8988T (cell line): ENCODE measurements at places on chromosomes 11 and 22.

DNA sequence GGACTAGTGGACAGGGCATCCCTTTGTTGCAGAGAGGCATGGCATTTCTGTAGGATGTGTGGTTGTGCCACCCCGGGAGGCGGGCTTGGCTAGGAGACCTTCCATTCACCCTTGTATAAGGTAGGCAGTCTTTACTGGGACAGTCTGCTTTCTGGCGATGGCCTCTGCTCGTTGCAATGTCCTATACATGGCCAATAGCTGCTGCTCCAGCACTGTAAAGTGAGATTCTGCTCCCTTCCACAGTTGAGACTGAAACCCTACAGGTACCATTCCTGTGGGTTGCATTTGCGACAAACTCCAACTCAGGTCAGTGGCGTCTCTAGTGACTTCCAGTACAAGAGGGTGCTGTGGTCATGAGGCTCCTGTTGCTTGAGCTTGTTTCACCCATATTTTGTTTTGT, 20.4 kb upstream of the APOL3 start:
- no peak for DNase-seq

DNA sequence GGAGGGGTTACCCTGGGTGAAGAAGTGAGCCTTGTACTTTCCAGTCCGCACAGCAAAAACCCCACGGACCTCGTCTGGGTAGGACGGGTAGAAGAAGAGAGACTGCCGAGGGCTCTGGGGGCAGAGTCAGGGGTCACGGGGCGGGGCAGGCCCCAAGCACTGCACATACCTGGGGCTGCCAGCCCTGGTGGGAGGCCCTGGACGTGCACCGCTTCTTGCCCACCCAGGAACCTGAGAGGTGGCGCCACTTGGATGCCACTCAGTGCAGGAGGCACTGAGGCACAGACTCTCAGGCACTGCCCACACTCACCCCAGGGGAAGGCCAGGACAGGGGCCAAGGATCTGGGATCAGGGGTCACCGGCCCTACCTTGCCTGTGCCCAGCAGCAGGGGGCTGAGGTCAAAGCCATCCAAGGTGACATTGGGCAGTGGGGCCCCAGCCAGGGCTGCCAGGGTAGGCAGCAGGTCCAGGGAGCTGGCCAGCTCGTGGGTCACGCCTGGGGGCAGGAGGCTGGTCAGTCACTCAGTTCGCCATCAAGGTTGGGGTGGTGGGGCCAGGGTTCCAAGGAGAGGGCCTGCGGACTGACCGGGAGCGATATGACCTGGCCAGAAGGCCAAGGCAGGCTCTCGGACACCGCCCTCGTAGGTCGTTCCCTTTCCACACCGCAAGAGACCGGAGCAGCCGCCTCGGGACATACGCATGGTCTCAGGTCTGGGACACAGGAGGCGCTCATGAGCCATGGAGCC, 2.2 kb downstream of the ARSA start:
- no peak for DNase-seq

DNA sequence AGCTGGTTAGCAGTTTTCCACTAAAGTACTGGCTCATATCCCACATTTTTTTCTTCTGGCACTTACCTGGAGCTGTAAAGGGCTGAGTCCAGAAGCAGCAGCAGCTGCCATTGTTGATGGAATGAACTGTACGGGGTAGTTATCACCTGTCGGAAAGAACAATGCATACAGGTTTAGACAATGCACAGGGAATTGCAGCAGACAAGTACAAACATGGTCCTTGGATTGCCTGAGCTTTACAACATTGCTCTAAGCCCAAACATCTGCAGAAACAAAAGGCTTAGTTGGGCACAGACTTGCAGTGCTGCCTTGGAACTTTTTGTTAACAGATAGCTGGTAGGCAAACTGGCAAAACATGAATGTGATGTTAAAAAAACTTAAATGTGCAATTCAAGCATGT, 258.8 kb downstream of the SOX6 start:
- no peak for DNase-seq

GRCh38 chr11:11973361-11973800, 35.0 kb downstream of the DKK3 start:
- no peak for DNase-seq

DNA sequence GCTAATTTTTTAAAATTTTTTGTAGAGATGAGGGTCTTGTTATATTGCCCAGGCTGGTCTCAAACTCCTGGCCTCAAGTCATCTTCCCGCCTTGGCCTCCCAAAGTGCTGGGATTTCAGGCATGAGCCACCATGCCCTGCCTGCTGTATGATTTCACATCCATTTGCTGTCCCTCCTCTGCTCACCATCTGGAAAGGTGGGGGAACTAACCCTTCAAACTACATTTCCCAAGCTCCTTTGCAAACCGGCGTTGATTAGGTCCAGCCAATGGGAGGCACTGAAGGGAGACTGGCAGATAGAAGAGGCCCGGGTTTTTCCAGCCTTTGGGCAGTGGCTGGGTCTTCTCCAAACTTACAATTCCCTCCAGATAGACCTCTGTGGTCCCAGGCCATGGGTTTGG, 19.3 kb downstream of the RFPL1 start:
- peak; percentile 56 for DNase-seq

- DNase-seq: no peak
These were observed 296.7 kb upstream of the ANO5 start for GRCh38 chr11:21896216-21896615.

DNA sequence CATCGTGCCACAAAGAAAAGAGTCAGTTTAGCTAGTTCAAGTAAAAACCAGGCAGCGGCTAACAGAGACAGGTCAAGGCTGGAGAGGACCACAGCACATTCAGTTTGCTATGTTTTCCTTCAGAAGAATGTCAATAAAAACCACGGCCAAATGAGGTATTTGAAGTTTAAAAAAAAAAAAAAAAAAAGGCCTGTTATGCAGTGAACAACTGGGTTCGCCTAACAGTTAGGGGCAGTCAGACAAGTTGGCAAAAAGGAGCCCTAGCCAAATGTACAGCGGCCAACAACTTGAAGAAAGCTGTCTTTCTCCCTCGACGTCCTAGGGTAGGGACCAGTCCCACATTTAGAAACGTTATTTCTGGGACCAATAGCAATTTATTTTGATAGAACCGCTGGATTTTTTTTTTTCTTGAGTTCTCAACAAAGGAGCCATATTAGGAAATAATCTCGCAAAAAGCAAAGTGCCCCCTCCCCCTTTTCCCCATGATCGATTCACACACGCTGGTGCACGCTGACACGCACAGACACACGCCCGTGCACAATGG, 237.8 kb downstream of the TTC28 start:
- no peak for DNase-seq

DNA sequence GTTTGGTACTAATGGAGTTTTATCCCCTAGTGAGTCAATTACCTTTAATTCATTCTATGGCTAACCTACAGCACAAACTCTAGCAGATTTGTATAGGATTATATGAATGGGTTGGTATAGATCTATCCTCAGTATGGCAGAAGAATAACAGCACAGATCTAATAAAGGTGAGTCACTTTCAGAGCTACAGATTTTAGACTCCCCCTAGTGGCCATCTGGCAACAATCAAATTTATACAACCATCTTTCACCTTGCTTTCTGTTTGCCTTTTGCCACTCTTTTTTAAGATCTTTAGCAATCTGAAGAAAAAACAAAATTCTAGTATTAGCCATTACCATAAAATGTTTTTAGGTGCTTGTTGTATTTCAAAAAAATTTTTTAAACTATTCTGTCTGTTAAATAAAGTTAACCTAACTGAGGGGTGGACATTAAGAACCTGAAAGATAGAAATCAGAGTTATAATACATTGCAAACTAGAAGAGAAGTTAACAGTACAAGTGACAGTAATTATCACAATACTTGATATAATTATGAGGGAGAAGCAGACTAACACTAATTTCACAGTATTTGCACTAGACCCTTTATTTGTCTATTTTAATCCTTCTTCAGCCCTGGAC, 25.8 kb downstream of the DDIAS start:
- peak; percentile 14 for DNase-seq

GRCh38 chr11:78646564-78647185, 72.0 kb upstream of the NARS2 start:
- peak; percentile 51 for DNase-seq

DNA sequence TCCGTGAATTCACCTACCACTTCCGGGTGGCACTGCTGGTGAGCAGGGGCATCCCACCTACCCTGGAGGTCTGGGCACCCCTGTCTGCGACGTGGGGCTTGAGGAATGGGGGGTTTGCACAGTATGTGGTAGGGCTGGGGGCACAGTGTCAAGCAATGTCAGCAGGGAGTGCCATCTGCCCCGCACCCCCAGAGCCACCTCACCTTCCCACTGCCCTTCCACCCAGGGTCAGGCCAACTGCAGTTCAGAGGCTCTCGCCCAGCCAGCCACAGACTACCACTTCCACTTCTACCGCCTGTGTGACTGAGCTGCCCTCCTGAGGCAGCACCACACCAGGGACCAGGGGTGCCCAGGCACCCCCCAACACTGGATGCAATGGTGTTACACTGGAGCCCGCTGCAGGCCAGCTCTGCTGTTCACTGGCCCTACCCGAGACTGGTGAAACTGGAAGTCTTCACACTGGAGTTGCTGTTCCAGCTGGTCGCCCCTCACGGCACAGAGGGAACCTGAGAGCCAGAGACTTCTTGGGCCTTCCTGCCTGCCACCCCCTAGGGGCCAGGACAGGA, 6.5 kb downstream of the TMEM258 start:
- no peak for DNase-seq

DNA sequence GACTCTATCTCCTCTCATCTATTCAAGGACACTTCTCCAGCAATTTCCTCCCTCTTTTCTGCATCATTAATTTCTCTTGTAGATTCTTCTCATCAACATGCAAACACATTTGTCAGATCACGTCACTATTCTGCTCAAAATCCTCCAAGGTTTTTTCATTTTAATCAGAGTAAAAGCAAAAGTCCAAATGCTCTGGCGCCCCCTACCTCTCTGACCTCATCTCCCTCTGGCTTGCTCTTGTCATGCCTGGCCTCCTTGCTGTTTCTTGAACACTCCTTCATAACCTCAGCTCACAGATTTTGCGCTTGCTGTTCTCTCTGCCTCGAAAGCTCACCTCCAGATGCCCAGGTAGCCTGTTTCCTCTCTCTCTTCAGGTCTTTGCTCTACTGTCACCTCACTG, 22.4 kb downstream of the RTCB start:
- no peak for DNase-seq

GRCh38 chr11:82085493-82085892, 648.2 kb downstream of the FAM181B start:
- DNase-seq: no peak

- no peak for DNase-seq
These were observed 13.3 kb downstream of the TTC38 start for GRCh38 chr22:46280999-46281623.

DNA sequence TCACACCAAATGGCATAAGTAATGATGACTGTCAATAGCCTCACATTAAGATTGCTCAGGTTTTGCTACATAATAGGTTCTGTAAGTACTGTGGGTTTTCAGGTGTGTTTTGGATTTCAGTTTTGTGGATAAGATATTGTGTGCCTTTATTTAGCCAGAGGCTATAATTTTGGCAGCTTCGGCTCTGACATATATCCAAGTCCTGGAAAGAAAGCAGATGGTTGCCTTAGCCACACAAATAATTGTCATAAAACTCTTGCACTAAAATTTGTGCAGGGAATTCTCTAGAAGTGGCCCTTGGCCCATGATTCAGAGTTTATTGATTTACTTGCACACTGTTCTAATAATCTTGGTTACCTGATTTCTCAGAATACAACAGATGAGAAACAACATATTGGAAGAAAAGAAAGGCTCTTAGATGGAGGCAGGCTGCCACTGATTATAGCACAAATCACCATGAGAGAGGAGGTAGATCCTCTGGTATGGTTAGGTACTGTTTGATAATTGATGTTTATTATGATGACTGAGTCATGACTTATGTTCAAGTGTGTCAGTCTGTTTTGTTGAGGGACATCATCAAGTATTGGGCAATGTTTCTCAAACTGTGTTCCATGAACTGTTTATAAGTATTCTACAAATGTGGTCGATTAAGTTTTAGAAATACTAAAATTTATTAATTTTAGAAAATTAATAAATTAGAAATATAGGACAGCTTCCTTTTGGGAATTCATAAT, 9.6 kb downstream of the REXO2 start:
- DNase-seq: no peak

DNA sequence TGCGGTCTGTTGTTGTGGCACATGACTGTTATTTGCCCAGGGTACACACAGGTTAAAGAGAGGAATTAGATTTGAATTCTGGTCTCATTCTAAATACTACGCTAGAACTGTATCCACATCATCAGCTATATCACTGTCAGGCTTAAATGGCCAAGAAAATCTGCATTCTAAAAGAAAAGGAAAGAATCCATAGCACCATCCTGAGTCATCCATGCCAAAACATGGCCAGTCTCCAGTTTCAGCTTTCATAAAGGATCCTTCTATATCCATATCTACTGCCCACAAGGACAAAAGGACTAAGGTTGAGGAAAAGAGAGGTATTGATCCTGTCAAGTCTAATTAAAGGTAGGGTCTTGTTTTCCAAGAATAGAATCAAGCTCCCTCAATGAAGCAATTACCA, 73.6 kb upstream of the GDPD4 start:
- DNase-seq: no peak

- no peak for DNase-seq
These were observed 8.4 kb upstream of the KCNQ1OT1 start for GRCh38 chr11:2708151-2708581.

DNA sequence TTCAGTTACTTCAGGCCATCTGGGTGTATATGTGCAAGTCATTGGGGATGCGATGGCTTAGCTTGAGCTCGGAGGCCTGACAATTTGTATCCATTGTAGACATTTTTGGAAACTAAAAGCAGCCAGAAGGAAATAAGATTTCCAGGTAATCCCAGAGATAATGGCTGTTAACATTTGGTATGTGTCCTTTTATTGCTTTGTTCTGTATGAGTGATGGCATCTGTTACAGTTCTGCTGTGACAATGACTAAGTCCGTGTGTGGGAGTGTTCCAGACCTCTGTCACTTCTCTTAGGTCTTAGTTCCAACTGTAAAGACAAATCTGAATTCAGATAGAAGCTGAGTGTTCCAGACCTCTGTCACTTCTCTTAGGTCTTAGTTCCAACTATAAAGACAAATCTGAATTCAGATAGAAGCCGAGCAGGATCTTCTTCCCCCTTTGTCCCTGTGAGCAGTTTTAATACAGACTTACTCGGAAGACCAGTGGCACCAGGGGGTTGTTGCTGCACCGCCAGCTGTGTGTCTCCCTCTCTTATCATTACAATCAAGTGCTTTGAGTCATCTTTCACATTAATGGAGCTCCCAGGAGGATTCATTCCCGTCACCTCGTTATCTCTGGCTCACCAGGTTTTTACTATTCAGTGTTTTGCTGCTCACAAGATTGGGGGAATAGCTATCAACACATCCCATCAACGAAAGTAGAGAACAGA, 190.9 kb upstream of the SORL1-AS1 start:
- no peak for DNase-seq
